D721Med (cell line): ENCODE measurements at places on chromosomes 4 and X.

DNA sequence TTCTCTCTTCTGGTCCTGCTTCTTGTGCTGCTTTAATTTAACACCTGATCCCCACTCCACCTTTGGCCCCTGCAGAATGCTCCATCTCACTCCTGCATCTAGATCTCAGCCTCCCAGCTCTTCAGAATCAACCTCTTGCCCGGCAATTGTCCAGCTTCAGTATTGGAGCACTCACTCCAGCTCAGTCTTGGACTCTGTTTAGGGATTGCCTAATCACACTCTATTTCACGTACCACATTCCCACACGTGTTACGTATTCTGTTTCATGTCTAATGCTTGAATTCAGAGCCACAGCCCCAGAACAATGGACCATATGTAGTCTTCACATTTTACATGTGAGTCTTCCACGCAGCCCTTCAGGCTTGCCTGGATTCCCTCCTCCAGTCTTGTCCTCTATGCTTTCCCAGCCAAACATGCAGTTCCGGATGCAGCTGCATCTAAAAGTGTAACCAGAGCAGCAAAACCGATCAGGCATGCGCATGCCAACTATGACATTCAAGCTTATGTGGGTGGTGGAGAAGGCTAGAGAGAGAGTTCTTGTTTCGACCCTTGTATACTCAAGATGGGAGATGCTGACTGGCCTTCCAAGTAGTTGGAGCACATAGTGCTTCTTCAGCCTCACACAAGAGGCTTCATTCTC lies 105.2 kb upstream of the FAM9A start:
- DNase-seq, result no peak

GRCh38 chr4:52259978-52260377 lies 208.9 kb downstream of the SPATA18 start:
- no peak for DNase-seq

- no peak for DNase-seq
These were observed 250.5 kb upstream of the PRKX start for GRCh38 chrX:3963980-3964379.

GRCh38 chr4:120085705-120086104 lies 19.1 kb upstream of the MAD2L1 start:
- DNase-seq, result no peak

- DNase-seq, result no peak
These were observed 10.1 kb downstream of the AMOT start for GRCh38 chrX:112830540-112830939.

DNA sequence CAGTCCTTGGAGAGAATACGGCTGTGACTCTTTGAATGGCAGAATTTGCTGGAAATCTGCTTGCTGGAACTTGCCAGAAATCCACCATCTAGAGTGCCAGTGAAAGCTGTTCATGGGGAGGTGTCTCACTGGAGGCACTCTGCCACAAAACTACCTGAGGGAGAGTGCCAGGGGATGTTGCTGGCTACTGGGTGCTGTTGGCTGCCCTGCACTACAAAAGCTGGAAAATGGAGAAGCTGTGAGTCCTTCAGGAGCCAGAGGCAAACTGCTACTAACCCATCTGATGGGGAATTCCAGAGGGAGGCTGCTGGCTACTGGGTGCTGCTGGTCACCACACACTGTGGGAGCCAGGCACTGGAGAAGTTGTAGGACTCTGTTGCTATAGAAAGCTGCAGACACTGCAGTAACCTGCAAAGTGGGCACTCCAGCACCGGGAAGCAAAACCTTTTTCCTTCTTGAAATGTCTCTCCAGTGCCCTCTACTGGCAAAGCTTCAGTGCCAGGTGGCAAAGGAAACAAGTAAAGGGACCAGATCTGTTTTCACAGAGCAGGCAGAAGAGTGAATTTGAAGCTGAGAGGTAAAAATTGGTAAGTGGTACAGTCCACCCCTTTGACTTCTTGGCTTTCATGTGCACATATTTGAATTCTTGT lies 47.8 kb upstream of the HSD17B10 start:
- peak; percentile 21 for DNase-seq

- no peak for DNase-seq
These were observed 1000.6 kb downstream of the CCSER1 start for GRCh38 chr4:91127831-91128230.

DNA sequence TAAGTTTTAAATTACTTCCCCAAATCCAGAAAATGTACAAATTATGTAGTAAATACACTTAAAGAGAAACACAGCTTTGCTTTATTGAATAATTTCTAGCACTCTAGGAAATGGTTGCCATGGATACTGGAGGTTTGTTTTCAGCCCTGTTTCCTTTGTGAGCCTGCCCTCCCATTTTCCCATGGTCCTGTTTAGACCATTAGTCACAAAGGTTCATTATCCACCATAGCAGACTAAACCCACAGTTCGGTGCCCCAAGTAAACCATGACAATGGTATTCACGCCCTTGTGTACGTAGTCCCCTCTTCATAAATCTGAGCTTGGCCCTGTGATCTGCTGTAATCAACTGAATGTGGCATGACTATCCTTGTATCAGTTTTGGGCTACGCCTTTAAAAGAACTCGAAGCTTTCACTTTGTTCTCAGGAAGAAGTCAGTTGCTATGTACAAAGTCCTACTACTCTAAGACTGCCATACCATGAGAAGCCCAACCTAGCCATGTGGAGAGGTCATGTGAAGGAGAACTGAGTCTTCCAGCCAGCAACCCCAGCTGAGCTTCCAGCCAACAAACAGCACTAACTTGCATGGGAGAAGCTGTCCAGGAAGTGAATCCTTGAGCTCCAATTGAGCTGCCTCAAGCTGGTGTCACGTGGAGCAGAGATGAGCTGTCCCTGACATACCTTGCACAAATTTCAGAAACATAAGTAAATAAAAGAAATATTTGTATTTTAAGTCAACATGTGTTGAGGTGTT lies 300.4 kb downstream of the LDB2 start:
- DNase-seq, result no peak

DNA sequence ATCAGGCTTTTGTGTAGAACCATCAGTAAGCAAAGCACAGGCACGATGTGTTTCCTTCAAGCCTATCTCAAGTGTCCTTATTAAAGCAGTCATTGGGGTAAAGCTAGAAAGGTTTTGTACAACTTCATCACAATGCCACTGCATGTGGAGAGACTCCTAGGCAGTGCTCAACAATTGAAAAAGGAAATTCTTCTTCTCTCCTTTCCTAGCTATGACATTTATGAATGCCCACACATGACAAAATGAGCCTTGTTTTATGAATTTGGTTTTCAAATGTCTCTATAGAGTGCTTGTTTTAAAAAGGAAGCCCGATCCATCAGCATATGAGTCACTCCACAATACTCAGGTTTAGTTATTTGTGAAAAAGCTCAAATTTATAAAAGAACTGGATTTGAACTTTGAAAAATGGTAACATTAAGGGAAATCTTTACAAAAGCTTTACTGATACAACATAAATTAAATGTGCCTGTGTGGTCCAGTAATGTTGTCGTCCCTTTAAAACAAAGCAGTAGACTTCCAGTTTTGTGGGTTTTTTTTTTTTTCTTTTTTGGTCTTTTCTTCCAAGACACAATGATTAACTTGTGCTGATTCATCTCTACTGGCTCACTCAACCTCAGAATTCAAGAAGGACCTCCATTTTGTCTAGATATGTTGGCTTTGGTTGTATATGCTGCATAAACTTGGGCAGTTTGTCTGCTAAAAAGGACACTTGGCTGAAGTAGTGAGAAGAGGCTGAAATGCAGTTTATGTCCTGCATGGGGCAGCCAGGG lies 273.8 kb downstream of the GASK1B start:
- no peak for DNase-seq

DNA sequence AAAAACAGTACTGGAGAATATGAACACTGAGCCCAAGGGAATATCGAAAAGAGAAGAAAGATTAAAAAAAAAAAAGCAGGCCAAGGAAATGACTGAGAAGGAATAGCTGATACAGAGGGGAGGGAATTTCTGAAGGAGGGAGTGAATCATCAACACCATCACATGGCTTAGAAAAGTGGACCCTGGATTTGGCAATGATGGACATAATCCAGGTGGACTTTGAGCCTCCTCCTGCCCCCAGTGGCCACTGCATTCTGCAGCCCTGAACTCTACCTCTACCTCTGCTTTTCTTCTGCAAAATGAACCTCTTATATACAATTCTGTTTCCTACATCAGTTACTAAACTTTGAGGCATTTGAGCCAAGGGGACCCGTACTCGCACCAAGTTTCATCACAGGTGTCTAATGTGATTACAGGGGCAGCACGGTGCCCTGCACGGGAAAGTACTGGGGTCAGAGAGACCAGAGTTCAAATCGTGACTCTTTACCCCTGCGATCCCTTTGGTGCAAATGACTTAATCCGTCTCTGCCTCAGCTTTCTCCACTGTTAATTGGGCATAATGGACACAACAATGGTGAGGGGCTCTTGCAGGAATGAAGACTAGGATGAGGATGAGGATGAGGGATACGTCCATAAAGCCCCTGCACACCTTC lies 1.1 kb downstream of the OCIAD2 start:
- DNase-seq, result no peak

DNA sequence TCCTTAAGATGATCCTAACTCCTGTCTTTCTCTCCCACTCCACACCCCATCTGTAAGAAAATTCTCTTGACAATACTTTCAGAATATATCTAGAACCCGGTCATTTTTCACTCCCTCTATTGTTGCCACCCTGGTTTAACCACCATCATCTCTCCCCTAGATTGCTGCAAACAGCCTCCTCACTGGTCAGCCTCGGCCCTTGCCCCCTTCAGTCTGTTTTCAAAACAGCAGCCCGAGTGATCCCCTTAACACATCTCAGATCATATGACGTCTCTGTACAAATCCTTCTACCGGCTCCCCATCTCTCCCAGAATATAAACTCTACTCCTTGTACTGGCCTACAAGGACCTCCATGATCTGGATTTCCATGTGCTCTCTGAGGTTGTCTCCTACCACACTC lies 35.2 kb upstream of the F9 start:
- DNase-seq, result no peak

GRCh38 chrX:21658152-21658737 lies at the start of gene KLHL34:
Gene KLHL34 (minus strand): TSS chrX:21658330. CDS start chrX:21657788, 542 bp downstream.
- DNase-seq, result no peak

DNA sequence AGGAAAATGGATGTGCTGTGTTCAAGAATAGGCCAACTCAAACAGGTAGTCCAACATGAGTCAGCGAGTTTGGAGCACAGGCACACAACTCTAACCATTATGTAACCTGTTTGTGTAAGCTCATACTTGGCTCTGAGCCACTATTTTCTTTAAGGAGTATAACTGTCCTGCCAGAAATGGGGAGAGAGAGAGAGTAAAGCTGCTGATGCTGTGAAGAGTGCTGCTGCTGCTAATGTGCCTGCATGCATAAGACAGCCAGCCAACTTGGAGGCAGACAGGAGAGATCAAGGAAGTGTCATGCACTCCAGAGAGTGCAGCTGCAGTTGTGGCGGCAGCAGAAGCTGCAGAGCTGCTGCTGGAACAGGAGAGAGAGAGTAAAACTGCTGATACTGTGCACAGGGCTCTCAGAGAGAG lies 11.7 kb upstream of the STATH start:
- no peak for DNase-seq

- no peak for DNase-seq
These were observed 2.3 kb upstream of the SOWAHD start for GRCh38 chrX:119755981-119756533.

DNA sequence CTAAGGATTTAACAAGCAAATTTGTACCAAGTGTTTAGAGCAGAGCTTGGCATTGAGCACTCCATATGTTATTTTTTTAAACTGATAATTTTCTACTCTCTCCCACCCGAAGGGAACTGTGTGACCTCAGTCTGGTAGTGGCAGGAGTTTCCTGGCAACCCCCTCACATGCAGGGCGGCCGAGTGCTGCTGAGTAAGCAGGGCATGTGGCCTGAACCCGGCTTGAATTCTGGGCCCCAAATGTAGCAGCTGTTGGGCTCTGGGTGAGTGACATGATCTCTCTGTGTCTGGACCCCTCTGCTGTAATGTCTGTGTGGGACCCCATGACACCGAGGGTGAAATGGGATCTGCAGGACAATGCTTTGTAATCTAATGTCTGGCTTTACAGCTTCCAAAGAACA lies 13.6 kb upstream of the C4orf50 start:
- DNase-seq, result no peak

DNA sequence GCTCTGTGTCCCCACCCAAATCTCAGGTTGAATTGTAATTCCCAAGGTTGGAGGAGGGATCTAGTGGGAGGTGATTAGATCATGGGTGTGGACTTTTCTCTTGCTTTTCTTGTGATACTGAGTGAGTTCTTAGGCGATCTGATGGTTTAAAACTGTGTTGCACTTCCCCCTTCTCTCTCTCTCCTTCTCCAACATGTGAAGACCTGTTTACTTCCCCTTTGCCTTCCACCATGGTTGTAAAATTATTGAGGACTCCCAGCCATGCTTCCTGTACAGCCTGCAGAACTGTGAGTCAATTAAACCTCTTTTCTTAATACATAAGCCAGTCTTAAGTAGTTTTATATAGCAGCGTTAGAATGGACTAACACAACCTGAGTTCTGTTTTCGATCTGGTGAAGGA lies 738.2 kb downstream of the ARAP2 start:
- no peak for DNase-seq

DNA sequence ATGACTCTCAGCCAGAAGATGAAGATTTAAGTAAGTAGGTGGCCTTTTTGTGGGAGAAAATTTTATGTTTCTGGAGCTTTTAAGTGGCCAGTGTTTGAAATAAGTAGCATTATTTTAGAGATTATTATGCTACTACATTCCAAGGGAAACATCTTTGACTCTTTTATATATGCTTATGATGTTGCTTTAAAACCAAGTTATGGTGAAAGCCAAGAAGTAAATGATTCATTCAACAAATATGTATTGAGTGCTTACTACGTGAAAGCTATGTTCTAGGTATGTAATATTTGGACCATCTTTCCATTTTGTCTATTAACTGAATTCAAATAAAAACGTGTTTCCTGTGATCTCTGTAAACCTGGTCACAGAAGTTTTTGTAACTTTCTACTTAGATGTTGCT lies 58.3 kb downstream of the ZFX start:
- no peak for DNase-seq

DNA sequence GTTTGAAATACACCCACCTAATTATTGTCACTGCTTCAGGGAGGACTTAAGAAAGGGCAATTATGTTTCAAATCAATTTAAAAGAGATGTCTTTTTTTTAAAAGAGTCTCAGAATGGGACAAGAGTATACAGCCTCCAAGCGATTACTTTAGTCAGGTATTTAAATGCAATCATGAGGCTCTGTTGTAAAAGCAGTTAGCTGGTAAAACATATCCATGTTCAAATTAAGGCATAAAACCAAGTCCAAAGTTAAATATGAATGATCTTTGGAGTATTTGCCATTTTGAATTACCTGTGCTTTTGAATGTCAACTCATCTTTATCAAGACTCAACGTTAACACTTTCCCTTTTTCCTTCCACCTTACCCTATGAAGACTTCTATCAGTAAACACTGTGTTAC lies 13.7 kb downstream of the RPS6KA6 start:
- no peak for DNase-seq

DNA sequence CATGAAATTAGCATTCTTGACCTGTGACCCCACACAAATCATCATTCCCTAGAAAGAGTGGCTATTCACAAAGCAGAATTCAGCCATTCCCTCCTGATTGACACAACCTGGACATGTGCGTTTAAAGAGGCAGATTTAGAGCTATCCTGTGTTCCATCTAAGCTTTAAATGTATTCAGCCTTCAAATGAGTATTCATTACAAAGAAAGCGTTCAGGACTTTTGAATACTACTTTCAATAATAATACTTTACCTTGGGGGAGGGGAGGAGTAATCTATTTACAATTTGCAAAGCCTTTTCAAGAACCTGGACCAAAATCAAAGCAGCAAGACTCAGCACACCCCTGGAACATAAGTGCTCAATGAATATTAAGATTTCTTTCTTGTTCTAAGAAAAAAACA lies 22.5 kb upstream of the GPC4 start:
- no peak for DNase-seq
